ENCODE measurements at places on chromosomes 7 and 10. TPM values are rescaled to one million over a fixed set of nuclear protein-coding genes. Genes with fewer than 3 reads are reported as not detected.

DNA sequence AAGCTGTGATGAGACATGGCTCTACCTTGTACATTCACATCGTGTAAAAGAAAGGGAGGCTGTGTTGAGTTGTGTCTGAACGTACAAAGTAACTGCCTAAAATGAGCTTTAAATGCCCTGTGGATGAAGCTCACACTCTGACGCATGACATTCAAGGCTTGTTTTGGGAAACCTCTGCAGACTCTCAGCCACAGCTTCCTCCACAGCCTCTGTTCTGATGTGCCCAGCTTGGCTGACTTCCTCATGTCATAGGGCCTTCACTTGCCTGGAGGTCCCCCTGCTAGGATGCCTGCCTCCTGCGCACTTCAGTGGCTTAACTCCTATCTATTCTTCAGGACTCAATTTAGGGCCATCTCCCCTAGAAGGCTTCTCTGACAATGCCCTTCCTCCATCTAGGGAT is 230.0 kb upstream of the HABP2 start:
- no peaks in the 10 kb centered on the region for H3K36me3 ChIP-seq
- H3K4me1 ChIP-seq, result no peaks in the 10 kb centered on the region
- no peak overlapping the region for H3K27ac ChIP-seq

Gene VWA2
- total RNA-seq, result 0.48 TPM

Gene ZNF679
- not detected for total RNA-seq

DNA sequence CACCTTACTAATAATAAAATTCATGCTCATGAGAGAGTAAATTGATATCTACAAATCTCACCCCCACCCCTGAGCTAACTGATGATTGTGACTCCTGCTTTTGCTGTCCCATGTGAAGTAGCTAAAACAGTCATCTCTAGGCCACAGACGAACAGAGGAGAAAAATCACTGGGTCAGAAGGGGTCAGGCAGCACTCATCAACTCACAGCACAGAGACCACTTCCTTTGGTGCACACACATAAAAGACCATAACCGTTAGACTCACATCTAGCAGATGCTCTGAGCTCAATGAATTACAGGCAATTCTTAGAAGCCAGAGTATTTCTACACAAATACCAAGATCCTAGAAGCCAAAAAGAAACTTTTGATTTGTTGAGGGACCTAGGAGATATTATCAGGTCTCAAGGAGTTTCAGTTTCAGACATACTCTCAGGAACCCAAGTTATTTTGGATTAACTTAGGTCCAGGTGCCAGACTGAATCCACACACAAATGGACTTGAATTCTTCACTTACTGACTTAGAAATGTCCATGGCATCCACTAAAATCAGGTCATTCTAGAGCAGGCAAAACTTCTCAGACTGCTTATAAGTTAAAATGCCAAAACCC is 65.0 kb upstream of the TES start:
- no peak overlapping the region for H3K27ac ChIP-seq
- H3K4me1 ChIP-seq, result no peaks in the 10 kb centered on the region
- DNase-seq, result no peak
- H3K4me3 ChIP-seq, result no peak overlapping the region
- no peaks in the 10 kb centered on the region for H3K36me3 ChIP-seq

Gene DPYSL4
- total RNA-seq, result 1.9 TPM
